Calu3 (cell line): ENCODE measurements at places on chromosomes 2 and 18.

- DNase-seq, result no peak
Measured at GRCh38 chr2:49719241-49719640, 564.9 kb upstream of the FSHR start.

- DNase-seq, result no peak
Measured at GRCh38 chr2:150127346-150127990, 360.0 kb downstream of the RND3 start.

- DNase-seq, result no peak
Measured at GRCh38 chr2:105882341-105882740, 137.6 kb downstream of the NCK2 start.

DNA sequence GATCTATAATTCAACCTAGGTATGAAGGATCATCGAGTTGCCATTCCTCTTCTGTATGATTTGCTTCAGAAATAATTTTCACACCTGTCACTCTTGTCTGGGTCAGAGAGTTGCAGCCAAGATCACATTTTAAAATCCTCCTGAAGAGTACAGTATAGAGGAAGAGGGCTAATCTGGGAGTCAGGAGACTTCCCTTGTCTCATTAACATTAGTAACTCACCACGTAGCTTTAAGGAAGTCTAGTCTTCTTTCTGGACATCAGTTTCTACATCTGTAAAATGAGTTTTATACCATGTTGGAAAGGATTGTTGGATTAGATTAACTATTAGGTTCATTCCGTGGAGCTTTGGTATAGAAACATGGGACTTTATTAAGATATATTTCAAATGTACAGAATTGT is 109.4 kb downstream of the TDRD15 start:
- DNase-seq, result no peak

DNA sequence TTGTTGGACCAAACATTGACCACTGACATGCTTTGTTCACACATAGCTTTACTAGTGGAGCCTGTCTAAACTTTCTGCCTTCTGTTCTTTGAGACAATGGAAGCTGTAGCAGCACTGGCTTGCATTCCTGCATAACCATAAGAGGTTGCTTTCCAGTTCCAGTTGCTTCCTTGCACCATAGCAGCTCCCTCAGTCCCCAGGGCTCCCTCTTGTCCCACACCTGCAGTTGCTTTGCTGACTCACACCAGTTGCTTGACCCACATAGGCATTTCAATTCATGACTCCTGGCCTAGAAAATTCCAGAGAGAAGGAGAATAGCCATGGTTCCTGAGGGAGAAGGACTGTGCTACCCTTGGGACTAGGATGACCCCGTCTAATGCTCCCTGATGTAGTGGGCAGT is 20.9 kb downstream of the SGPP2 start:
- no peak for DNase-seq

GRCh38 chr18:24014986-24015638 is 558 bp downstream of the TTC39C start:
- peak; percentile 35 for DNase-seq

- no peak for DNase-seq
Measured at GRCh38 chr2:212929116-212929515, 222.3 kb downstream of the IKZF2 start.

GRCh38 chr2:1738646-1739302 is 5.5 kb downstream of the PXDN start:
- DNase-seq, result no peak

DNA sequence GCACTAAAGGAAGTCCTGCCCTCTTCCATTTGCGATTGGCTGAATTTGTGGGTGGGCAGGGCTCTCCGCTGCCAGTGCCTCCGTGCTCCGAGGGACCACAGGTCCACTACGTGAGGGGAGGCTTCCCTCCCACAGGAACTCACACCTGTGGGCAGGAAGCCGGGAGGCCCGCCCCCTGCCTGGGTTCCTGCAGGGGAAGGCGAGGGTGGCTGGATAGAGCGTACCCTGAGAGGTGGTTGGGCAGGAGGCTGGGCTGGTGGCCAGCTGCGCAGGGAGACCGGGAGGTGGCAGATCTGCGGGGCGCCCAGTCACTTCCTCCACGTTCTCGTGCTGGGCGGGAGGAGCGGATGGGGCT is 47.0 kb upstream of the PTH2R start:
- no peak for DNase-seq

GRCh38 chr2:241770185-241770935 is 6.3 kb upstream of the GAL3ST2 start:
- DNase-seq, result no peak

DNA sequence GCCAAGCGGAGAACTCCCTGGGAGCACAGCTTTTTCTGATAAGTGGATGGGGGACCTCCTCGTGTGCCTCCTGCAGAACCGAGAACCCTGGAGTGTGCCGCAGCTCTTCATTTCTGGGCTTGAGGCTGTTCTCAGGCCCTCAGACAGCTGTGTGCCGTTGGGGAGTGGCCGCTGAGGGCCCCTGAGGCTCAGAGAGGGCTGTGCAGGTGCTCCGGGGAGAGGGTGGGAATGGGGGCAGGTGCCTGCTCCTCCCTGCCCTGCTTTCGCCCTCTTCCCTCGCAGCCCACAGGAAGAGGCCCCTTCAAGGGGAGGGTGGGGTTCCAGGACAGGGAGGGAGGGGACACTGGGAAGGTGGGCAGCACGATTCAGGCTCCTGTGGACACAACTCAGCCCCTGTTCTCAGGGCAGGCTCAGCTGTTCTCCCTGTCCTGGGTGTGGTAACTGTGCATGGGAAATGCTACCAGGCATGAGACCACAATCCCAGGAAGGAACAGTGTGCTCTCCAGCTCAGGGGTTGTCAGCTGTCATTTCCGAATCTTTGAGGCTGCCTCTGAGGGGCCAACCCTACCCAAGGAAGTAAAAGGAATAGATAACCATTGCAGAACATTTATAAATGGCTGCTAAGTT is 11.3 kb downstream of the LCT start:
- no peak for DNase-seq

- no peak for DNase-seq
Measured at GRCh38 chr2:145059914-145060313, 540.0 kb upstream of the ZEB2 start.

DNA sequence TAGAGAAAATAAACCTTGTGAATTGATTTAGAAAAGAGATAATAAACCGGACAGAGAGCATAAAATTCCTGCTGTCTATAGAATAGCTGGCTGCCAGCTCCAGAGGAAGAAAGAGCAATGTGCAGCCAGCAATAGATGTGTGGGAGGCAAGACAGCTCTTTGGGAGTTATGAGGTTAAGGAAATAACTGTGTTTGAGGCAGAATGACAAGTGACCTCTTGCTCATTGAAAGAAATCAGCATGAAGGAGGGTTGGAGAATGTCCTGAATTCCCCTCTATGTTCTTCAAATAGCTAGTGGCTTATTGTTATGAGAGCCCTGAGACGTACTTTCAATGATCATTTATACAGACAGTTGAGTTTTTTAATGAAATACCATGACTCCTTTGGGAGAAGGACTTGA is 1009.9 kb upstream of the NXPH2 start:
- DNase-seq, result no peak

GRCh38 chr2:7357993-7358392 is 440.8 kb downstream of the RNF144A start:
- no peak for DNase-seq

- peak; percentile 8 for DNase-seq
Measured at GRCh38 chr2:126808929-126809328, 89.8 kb upstream of the TEX51 start.

- DNase-seq, result no peak
Measured at GRCh38 chr2:178510384-178510783, 30.1 kb downstream of the PLEKHA3 start.

- DNase-seq, result no peak
Measured at GRCh38 chr2:34899079-34899478, 1300.0 kb upstream of the FAM98A start.

GRCh38 chr2:223979730-223980396 is 22.6 kb downstream of the MRPL44 start:
- no peak for DNase-seq

GRCh38 chr2:190105554-190105953 is 43.0 kb upstream of the MSTN start:
- no peak for DNase-seq

GRCh38 chr2:200350850-200351285 is 44.4 kb downstream of the SPATS2L start:
- no peak for DNase-seq

- DNase-seq, result no peak
Measured at GRCh38 chr2:128573531-128573930, 254.9 kb upstream of the HS6ST1 start.

DNA sequence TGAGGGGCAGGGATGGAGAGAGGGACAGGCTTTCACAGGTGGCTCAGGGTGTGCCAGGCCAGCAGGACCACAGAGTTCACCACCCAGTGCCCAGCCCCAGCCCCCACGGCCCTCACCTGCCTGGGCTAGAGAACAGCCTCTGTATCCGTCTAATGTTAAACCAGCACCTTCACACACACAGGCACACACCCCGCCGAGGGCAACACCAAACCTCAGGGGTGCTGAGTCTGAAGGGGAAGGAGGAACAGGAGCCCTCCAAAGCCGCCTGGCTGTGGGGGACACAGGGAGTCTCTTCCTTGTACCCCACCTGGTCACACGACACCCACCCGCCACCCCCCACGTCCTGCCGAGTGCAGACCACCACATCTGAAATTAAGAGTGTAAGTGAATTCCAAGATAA is 205.8 kb upstream of the SALL3 start:
- DNase-seq, result no peak

- DNase-seq, result no peak
Measured at GRCh38 chr18:59500765-59501164, 141.7 kb upstream of the LMAN1 start.

DNA sequence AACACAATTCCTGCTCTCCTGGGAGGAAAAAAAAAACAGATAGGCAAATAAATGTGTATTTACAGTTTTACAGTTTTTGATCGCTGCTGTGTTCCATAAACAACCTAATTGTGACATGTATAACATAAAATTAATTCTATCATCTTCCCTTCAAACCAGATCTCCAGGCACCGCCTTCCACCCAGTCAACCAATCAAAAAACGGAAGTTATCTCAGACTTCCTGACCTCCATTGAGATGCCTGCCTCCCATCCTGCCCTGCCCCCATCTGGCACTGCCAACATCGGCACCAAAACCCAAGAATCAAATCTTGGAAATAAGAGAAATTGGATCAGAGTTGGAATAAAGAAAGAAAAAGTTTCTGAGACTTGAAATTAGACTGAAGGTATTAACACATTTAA is 3.1 kb upstream of the RIOK3 start:
- no peak for DNase-seq

GRCh38 chr2:205171261-205171940 is 510.9 kb upstream of the NRP2 start:
- DNase-seq, result no peak

GRCh38 chr2:240701736-240702639 is 10.3 kb downstream of the AQP12A start:
- DNase-seq, result no peak

GRCh38 chr18:9065864-9066263 is 36.6 kb upstream of the NDUFV2 start:
- DNase-seq, result no peak

DNA sequence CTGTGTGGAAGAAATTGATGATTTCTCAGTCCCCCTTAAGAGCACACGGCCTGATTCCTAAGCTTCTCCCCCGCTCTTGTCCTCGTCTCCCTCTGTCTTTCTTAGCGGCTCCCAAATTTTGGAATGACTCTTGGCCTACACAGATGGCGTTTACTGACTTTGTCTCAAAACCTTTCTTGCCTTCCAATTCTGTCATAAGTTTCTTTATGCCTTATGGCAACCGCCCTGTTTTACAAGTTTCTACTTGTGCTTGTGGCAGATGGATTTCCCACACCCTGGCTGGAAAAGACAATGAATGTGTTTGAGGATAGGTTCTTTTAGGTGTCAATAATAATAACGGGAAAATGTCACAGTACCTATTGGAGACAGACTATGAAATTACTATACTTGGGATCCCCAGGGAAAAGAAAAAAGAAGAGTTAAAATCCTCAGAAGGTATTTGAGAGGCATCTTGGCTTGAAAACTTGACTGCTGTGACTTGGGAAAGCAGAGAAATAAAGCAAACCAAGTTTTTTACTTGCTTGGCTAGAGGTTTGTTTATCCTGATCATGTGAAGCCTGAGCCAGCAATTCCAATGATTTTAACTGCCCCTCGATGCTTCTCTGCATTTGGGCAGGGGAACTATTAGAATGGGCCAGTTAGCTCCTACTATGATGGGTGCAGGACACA is 276.4 kb downstream of the HRH4 start:
- DNase-seq, result no peak

DNA sequence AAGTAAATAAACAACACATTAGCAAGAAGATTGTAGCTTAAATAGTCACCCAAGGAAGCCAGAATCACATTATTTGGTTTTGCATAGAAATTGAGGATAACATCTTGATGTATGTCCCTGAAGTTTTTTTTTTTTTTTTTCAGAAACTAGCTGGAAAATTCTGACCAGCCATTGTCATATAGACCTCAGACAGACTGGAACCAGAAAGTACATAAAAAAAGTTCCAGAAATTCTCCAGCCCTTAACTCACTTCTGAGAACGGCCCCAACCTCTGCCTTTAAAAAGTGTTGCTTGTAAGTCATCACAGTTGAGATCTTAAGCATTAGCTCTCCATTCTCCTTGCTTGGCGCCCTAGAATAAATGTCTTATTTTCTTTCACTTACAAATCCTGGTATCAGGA is 350.5 kb downstream of the CCDC85A start:
- no peak for DNase-seq

- DNase-seq, result no peak
Measured at GRCh38 chr2:42914314-42914713, 121.9 kb upstream of the HAAO start.

GRCh38 chr2:145040433-145040832 is 520.5 kb upstream of the ZEB2 start:
- no peak for DNase-seq

GRCh38 chr2:240292035-240292574 is 143.4 kb upstream of the GPC1 start:
- DNase-seq, result no peak

DNA sequence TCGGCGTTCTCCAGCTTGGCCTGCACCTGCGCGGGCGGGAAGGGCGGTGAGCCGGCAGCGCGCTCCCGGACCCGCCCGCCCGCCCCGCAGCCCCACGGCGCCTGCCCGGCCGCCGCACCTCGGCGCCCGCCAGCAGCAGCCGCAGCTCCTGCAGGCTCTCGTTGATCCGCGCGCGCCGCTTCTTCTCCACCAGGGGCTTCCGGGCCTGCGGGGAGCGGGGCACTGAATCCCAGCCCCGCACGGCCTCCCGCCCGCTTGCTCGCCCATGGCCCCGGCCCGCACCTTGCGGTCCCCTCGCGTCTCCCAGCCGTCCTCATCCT is 335 bp downstream of the HES6 start:
- peak; percentile 30 for DNase-seq
